ENCODE measurements at places on chromosomes 1 and 21.

DNA sequence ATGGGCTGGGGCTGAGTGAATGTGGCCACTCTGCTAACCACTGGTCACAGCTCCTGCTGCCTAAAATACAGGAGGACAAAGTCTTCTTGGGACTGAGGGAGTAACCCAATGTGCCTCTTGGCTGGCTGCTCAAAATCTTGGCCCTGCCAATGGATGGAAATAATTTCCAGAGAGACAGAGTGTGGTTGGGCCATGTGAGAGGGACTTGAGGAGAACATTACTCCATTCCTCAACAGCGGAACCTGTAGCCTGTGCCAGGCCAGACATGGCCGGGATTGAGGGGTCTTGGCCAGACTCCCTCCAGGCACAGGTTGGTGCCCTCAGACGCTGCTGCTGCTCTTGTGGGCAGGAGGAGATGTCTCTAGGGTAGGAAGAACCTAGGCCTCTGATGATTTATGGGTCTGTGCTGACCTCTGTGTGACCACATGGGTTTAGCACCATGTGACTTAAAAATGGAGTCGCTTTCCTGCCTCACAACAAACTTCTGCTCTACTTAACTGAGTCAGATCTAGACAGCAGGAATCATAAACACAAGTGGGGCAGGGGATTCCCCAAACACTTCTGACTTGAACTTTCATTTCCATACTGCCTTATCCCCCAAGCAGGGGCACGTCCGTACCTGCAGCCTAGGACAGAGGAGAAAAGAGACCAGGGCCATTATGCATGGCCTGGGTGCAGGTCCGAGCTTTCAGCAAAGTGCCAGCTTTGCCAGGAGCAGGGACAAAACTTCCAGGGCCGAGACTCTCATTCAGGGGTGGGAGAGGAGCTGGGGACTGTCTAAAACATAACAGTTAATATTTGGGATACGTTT lies 79.2 kb downstream of the CD34 start:
- DNase-seq, result no peak

DNA sequence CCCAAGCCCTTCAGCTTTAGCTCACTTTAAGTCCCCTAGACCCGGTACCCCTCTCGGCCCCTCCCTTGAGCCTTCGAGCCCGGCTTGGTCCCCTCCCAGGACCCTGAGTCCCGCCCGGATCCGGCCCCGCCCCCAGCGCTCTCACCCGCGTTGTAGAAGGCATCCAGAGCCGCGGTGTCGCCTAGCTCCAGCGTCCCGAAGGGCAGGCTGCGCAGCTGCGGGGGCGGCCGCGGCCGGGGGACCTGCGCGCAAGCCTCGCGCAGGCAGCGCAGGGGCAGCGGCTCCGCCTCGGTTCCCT lies 699 bp downstream of the MAP3K6 start:
- no peak for DNase-seq

- no peak for DNase-seq
These were observed 6.8 kb downstream of the DESI2 start for GRCh38 chr1:244659694-244660093.

DNA sequence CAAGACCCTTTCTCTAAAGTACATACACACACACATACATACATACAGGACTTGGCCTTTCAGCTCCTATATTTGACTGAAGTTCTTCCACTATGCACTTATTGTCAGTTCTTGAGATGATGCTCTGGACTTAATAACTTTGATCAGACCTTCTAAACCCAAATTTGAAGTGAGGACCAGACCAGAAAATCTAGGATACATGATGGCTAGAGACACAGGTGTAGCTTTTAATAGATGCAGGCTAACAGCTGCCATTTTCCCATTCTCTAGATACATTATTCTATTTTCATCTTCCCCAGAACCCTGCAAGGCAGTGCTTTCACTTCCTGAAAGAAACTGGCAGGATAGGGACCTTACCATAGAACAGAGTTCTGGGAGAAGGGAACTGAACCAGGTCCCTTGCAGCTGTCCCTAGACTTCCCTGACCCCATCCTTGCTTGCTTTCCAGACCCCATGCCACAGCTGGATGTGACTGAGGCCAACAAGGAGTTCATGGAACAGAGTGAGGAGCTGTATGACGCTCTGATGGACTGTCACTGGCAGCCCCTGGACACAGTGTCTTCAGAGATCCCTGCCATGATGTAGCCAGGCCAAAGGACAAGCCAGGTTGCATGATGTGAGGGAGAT lies 14.9 kb upstream of the RAB42 start:
- DNase-seq, result peak; percentile 43

- DNase-seq, result no peak
These were observed 368.2 kb downstream of the CAMTA1 start for GRCh38 chr1:7153464-7153863.

GRCh38 chr1:71304125-71304524 lies 223.3 kb upstream of the ZRANB2 start:
- no peak for DNase-seq

DNA sequence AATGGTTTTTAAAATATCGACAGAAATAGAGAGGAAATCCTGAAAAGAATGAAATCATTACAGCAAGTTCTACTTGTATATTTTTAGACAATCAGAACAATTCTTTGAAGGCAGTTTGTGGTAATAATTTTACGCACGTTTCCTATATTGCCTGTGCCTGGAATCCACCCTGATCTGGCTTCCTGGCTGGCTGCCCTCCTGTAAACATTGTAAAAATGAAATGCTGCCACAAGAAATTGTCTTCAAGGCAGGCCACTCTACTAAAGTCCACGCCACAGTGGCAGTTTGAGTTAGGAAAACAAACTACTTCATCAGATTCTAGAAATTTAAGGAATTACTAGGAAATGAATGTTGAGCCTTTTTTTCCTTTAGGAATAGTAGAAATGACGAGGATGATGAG lies 454.5 kb upstream of the NR5A2 start:
- no peak for DNase-seq

- no peak for DNase-seq
These were observed 29.5 kb downstream of the DRAM2 start for GRCh38 chr1:111110197-111110899.

DNA sequence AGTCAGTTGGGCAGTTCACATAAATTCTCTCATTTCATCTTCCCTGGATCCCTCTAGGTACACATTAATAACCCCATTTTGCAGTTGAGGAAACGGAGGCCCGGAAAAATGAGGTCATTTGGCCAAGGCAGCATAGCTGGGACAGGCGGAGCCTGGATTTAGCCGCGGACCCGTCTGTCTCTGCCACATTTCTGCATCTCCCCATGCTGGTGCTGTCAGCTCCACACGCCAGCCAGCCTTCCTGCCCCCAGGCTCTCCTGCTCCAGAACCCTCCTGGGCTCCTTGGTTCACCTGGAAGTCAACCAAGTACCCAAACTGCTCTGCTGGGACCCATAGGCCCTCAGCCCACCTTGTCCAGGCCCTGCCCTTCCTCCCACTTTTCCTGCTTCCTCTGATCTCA lies 7.6 kb downstream of the FOXO6 start:
- no peak for DNase-seq

DNA sequence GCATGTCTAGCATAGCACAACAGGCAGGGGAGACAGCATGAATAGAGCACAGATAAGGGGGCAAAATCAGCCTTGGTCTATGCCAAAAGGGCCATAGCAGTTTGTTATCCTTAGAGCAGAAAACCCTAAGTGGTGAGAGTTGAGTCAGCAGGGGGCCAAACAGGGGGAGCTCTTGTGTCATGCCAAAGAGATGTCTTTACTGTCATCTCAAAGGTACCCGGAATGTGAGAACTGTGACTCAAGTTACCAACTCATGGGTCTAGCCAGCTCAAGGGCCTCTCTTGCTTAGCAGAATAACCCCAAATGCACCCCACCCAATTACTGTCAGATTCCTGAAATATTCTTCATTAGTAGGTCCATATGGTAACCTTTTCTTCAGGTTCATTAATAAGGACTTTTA lies 45.9 kb upstream of the NRDC start:
- no peak for DNase-seq

- no peak for DNase-seq
These were observed 133.4 kb downstream of the LHX4 start for GRCh38 chr1:180363246-180363995.

GRCh38 chr1:40313329-40313957 lies 3.6 kb downstream of the COL9A2 start:
- no peak for DNase-seq

DNA sequence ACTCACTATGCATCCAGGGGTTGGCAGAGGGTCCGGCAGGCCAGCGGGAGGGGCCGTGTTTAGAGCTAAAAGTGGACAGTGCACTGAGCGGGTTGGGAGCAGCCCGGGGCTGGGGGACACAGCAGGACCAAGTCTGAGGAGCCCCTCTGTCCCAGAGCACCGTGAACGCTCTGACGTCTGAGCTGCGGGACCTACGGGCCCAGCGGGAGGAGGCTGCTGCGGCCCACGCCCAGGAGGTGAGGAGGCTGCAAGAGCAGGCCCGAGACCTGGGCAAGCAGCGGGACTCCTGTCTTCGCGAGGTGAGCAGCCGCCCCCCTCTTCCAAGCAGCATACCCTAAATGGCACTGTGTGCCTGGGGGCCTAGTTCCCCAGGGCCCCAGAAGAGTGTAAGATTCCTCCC lies 25.8 kb downstream of the MFAP2 start:
- no peak for DNase-seq

GRCh38 chr1:82319546-82319945 lies 518.8 kb downstream of the ADGRL2 start:
- no peak for DNase-seq

DNA sequence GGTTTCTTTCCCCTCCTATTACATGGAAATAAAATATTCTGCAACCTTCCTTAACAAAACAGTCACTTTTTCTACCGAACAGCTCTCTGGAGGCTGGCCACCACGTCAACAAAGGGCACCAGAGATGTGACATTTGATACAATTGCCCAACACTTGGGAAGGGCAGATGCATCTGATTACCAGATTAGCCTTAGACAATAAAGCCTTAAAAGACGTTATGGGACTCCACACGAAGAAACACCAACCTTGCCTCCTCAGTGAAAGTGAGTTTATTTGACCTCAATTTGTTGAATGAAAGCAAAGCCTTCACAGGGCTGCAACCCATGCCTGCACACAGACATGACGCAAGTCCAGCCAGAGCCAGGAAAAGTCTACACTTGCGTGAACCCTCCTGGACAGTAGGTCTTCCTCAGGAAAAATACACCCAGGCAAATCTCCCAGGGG lies 136.1 kb downstream of the TGFBR3 start:
- DNase-seq, result no peak

DNA sequence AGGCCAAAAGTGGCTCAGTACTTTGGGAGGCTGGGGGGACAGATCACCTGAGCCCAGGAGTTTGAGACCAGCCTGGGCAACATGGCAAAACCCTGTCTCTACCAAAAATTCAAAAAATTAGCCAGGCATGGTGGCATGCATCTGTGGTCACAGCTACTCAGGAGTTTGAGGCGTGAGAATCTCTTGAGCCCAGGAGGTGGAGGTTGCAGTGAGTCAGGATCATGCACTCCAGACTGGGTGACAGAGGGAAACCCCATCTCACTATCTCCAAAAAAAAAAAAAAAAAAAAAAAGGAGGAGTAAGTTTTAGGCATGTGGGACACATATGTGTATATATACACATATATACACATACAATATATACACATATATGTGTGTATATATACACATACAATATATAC lies 165.3 kb upstream of the DPYD start:
- DNase-seq, result no peak

DNA sequence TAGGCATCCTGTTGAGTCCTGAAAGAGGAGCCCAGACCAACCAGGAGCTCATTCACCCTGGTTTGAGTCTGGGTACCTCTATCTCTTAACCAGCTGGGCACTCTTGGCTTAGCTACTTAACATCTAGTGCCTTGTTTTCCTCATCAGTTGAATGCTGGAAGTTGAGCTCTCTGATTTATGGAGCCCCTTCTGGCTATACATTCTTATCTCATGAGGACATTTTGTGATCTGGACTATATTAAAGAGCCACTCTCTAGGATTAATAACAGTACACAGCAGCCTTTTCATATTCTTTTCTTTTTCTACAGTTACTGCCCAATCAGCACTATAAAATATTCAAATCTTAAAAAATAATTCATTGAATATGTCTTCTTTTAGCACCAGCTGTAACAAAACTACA lies 296.9 kb upstream of the RUNX1 start:
- DNase-seq, result no peak

- DNase-seq, result peak; percentile 42
These were observed 24.0 kb upstream of the GALNT2 start for GRCh38 chr1:230043081-230043480.

DNA sequence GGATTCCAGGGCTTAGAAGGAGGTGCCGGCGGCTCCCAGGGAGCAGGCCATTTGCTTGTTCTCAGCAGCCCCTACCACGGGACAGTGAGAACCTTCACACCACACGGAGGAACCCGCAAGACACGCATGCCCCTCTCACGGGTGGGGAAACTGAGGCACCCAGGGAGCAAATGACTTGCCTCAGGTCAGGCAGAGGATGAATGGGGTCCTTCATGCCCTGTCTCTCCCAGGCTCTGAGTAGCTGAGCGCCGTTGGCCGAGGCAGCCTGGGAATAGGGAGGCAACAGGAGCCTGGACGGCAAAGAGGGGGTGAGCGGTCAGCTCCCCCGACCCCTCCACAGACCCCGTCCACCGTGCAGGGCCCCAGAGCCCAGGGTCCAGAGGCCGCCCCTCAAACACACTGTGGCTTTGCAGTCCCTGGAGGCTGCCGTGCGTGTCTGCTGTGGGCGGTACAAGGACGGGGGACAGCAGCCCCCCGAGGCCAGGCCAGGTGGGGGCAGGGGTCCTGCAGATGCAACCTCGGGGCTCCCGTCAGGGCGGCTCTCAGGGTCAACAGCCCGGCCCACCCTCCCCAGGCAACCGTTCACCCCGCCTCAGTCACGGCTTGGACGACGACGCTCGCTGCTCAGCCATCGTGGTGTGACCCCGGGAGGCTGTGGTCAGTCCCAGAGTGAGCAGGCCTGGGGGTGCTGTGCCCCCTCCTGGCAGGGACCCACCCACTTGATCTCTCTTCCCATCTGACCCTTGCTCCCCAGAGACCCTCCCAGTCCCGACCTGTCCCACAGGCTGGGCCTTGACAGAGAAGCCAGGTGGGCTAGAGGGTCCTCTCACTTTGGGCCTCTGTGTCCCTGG lies 15.8 kb upstream of the COL6A2 start:
- no peak for DNase-seq

- DNase-seq, result no peak
These were observed 24.2 kb upstream of the CDC14A start for GRCh38 chr1:100328133-100328532.

- no peak for DNase-seq
These were observed 56.5 kb downstream of the SDC3 start for GRCh38 chr1:30852026-30852425.

DNA sequence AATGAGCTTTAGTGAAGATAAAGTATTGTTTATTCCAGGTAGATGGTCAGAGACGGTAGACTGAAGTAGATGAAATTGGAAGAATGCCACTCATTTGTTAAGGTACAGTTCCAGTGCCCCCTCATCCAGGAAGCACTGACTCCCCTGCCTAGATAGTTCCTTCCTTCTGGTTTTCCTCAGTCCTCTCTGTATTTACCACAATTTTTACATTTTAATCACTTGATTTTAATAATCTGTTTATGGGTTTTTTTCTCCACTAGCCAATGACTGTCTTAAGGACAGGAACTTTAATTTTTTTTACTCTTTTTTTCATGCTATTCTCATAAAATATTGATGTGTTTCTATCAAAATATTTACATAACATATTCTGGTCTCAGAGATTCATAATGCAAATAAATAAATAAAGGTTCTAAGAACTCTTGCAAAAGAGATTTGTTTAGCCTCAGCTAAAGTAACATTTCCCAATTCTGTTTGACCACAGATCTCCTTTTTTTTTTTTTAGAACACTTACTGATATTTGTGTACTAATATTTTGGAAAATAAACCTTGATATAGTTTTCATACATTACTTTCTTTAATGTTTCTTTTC lies 651.6 kb downstream of the PLPP3 start:
- DNase-seq, result no peak

Measured in CMK (cell line).